ENCODE measurements at places on chromosomes 11 and 22.

DNA sequence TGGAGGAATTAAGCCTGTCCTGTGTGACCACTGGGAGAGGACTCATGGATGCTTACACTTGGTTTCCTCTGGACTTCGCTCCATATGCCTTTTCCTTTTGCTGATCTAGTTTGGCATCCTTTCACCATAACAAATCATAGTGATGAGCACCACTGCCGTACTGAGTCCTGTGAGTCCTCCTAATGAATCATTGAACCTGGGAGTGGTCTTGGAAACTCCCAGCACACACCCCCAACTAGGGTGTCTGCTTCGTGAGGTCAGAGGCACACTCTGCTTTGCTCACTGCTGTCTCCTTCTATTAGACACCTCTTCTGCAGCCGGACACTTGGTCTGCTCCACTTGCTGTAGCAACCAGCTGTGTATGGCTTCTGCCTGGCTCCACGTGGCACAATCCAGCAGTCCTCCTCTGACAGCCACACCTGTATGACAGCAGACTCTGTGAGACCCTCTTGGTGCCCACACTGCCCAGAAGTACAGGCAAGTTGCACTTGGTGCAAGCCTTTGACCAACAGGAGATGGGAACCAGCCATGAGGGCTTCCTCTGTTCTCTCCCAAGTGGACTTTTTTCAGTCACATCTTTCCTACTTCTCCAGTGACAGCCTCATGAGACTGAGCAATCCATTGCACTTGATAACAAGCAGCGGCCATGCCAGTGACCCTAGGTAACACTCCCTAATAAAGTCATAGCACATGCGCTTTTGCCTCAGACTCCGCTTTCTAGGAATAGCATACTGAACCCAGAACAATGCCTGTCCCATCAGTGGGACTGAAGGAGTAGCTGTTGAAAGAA, 65.0 kb upstream of the HMGXB4 start:
- DNase-seq, result no peak

DNA sequence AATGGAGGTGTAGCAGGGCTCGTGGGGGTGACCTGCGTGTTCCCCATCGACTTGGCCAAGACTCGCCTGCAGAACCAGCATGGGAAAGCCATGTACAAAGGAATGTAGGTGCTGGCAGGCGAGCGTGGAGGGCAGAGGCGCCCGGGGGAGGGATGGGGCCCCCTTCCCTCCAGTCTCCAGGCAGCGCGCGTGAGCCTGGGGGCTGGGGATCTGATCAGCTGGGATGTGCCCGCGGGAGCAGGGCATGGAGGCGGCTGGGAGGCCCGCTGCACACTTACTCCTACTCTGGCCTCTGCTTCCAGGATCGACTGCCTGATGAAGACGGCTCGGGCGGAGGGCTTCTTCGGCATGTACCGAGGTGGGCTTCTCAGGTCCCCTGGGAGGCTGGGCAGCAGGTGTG, 17.8 kb downstream of the SLC25A18 start:
- no peak for DNase-seq

- no peak for DNase-seq
Observed at GRCh38 chr11:15569305-15570025, 454.7 kb downstream of the INSC start.

GRCh38 chr11:117437041-117437790, 109.6 kb downstream of the CEP164 start:
- no peak for DNase-seq

- no peak for DNase-seq
Observed at GRCh38 chr22:46613606-46614021, 6.6 kb upstream of the GRAMD4 start.

- DNase-seq, result no peak
Observed at GRCh38 chr22:39349967-39350726, at the start of gene SYNGR1. SYNGR1 (plus strand) TSS chr22:39349991; CDS start chr22:39350011, 20 bp downstream.

DNA sequence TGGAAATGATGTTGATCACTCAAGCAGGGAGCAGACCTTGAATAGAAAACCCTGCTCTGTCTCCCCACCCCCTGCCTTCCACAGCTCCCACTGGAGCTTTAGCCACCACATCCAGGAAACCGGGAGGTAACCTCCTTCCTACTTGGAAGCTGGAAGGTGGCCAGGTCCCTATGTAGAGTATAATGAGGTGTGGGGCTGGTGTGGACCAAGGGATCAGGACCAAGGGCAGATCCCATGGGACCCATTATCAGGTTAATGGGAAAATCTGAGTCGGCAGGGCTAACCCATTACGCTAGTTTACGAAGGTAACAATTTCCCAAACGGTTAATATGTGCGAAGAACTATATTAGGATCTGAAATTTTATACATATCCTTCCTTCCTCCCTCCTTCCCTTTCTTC, 321.9 kb downstream of the MIAT start:
- DNase-seq, result no peak

DNA sequence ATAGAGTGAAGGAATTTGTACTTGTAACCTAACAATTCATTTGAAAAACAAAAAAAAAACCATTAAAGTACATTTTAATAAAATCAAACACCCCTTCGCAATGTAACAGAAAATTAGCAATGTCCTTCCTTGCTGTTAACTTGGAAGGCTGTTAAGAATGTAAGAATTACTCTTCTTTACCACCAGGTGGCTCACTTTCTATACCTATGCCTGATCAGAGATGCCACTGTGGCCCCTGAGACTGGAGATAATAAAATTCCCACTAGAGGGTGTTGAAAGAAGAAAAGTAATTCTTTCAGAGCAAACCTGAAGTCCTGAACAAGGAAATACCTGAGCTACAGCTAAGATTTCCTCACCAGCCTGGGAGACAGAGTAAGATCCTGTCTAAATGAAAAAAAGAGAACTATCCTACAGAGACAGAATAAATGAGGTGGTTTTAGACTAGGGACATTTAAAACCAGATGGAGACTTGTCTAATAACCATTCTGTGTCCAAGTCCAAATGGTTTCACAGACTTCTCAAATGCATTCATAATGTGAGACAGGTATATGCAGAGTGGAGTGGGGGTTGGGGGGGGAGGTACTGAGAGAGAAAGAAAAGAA, 1089.3 kb downstream of the FAM181B start:
- peak; percentile 76 for DNase-seq

DNA sequence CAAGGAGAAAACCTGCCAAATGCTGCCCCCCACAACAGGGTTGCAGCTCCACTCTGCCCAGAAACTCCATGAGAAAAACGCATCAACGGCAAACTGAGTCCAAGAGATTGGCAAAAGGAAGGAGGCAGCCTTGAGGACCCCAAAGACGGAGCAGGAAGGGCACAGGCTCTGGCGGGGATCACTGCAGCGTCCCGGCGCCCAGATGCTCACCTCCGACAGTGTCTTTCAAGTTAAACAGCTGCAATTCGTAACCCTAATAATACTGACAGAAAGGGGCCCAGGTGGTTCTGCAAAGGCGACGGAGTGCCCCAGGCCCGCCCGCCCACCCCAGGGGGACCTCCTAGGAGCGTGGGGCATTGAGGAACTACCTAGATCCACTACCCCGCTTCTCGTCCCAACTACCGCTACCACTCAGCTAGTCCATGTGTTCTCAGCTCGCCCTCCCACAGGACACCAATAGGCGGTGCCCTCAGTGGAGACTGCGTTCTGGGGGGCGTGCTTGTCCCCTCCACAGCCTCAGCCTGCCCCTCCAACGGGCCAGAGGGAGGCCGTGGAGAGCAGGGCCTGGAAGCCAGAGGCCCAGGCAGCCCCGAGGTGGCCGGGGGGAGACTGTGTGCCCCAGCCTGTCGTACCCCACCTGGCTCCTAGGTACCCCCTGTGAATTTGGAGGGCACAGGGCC, 127.4 kb downstream of the PHF21B start:
- no peak for DNase-seq

Data from COR-L47 (cell line).